Stimulated activated CD4-positive, alpha-beta T cell treated with anti-CD3 and anti-CD28 coated beads, Interleukin-1b, Interleukin-23, amount 100 ng/mL, for 1 hour (primary cell): ENCODE measurements at places on chromosomes 5 and 9.

DNA sequence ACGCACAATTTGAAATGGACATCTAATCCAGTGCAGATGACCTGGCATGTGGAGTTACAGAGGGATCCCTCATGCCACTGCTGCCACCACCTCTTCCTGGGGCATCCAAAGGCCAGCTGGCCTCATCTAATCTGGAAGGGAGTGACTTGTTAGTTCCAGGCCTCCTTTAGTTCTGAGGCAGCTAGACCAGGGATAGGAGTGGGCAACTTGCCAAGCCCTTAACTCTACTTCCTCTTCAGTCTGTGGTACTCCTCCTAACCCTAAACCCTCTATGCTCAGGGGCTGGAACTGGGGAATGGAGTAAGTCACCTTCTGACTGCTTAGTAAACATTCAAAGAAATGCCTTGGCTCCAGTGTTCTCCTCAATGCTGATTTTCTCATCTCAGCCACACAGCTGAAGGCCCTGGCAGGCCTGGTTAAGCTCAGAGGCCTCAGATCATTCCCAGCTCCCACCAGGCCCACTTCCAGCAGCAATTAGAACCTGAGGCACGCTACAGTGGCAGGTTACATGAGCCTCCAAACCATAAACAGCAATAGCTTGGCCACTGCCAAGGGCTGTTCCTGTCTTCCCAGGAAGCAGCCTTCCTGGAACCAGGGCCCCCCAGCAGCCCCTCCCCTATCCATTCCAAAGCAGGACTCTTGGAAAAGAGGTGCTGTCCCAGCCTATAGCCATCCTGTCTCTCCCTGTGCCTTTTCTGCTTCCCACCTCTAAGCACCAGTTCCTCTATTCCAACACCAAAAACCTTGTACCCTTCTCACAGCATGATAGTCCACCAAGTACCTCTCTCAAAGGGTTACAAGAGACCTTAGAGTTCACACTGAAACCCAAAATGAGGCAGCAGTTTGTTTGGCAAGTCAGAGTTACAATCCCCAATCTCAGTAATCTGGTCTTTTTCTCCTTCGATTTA is 2.0 kb downstream of the EIF4EBP3 start:
- DNase-seq: no peak

GRCh38 chr9:33794560-33794959 is 801 bp upstream of the PRSS3 start:
- DNase-seq: no peak

DNA sequence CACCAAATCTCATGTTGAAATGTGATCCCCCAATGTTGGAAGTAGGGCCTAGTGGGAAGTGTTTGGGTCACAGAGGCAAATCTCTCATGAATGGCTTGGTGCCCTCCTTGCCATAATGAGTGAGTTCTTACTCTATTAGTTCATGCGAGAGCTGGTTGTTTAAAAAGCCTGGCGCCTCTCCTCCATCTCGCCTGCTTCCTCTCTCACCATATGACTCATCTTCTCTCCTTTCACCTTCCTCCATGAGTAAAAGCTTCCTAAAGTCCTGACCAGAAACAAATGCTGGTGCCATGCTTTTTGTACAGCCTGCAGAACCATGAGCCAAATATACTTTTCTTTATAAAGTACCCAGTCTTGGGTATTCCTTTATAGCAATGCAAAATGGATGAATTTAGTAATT is 20.9 kb upstream of the ARHGAP26 start:
- DNase-seq: no peak

DNA sequence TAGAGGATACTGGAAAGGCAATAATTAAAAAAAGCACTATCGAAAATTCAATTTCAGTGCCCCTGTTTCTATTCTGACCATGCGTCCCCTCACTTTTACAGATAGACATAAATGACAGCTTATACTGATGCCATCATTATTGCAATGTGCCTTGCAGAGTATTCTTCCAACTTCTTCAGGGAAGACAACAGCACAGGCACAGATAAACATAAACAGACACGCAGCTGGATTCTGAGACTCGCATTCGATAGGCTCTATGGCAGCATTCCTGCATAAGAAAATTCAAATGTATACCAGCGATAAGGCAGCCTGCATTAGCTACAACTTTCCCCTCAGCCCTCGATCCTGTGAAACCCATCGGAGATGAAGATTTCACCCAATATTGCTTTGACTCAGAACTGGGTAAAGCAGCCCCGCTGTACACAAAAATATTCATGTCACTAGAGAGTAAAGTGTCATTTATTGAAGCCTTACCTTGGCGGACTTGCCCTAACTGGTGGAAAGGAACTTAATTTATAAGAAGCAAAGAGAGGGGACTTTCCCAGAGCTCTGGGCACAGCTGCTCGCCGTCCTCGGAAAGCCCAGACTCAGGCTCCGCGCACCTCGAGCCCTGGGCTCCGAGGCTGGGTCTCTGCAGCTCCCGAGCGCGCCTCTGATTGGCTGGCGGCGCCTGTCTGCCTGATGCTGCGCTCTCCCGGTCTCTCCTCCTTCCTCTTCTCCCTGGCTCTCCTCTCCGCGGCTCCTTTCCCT is at the start of gene CDH18:
TSS of gene CDH18 (minus strand) at position 589 of the 750 bp plus-strand sequence. CDS start 149,214 bp downstream, outside the sequence.
- DNase-seq: no peak

DNA sequence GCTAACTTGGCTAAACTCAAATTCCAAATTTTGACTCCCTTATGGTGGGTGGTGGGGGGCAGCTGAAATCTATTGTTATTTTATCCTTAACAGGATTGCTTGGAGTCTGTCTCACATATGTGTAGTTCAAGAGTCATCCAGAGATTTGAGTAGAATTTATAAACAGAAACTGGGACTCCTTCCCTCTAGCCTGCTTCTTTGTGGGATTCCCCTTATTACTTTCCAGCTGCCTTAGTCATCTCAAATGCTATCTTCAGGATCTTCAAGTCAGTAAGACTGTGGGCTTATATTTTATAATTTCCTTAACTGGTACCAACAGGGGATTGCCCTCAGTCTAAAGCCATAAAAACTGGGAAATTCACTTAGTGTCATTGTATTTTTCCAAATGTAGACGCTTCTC is 55.5 kb downstream of the NNT start:
- no peak for DNase-seq

GRCh38 chr9:120265791-120266190 is 314.2 kb downstream of the CDK5RAP2 start:
- no peak for DNase-seq

DNA sequence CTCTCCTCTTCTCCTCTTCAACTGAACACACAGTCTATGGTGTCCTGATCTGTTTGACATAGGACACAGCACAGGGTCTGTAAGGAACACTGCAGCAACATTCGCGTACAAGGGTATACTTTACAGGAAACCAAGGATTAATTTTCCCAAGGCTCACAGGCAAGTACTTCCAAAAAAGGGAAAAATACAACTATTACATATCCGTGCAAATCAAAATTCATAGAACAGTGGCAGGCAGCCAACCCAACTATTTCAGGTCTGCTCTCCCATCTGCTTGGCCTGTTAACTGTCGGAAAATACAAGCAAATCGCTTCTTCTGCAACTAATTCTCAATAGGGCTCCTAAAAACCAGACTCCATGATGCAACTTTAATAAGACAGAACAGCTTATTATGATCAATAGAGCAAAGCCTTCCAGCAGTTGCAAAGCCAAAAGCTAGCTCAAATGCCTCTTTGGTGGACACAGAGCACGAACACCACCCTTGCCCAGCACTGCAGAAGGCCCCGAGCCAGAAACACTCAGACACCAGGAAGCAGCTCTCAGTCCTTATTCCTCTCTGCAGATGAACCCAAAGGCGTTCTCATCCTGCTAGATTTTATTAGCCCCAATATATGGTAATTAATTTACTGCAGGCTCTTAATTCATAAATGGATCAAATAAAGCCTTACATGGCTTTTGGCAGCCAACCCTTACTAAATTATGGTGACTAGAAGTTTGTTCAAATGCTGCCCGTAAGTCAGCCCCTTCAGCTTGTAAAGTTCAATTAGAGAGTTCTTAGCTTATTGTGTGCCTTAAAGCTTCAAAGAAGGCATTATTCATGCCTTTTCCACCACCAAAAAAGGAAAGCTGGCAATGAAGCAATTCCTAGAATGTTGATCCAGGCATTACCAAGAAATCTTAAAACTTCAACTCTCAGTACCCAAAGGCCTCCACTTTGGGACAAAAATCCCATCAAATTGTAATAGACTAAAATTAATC is 68.8 kb downstream of the ZNF608 start:
- no peak for DNase-seq

DNA sequence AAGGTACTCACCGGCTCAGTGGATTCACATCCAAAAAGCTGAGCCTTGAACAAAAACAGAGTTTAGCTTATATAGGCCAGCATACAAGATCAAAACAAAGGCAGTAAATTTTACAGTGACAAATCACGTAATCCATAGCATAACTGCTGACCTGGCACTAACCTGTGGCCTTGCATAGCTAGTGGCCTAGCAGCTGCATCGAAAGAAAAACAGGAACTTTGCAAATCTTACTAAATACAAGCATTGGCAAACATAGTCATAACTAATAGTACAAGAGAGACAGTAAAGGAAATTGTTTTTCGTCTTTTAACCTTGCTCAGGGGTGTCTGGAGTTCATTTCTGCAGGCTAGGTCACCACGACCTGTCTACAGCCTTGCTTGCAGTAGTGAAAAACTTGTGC is 4.8 kb downstream of the HSDL2 start:
- DNase-seq: no peak
